NCI-H446 (cell line): ENCODE measurements at places on chromosomes 16 and 17.

DNA sequence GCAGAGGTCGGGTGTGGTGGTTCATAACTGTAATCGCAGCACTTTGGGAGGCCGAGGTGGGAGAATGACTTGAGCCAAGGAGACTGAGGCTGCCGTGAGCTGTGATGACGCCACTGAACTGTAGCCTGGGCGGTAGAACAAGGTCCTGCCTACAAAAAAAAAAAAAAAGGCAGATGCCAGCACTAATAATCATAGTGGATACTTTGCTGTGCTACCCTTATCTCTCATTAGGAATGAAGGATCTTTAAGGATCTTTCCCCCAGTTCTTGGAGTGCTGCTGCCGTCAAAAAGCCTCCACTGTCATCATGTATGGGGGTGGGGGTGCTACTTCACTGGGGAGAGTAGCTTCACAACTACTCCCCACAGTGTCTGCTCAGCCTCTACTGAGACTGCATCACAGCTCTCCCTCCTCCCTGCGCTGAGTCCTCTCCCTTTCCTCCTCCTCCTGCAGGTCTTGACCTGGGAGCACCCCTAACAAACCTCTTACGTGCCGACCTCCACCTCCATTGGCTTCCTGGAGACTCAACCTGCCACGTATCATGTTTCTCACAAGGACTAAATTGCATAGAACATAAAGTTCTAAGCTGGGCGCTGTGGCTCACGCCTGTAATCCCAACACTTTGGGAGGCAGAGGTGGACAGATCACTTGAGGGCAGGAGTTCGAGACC is 24.4 kb upstream of the ST6GALNAC1 start:
- no peak for DNase-seq

DNA sequence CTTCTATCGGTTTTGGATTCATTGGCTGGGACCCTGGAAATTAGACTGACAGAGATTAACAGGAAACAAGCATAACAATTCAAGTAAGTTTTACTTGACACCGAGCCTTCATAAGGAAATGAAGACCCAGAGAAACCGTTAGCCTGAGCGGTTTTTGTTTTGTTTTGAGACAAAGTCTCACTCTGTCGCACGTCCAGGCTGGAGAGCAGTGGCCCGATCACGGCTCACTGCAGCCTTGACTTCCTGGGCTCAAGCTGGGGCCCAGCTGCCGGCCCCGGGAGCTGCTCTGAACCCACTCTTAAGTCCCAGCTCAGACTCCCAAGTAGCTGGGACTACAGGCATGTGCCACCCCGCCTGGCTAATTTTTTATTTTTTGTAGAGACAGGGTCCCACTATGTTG is 321.3 kb downstream of the SEC14L1 start:
- no peak for DNase-seq

- no peak for DNase-seq
These were observed 98.2 kb upstream of the GNAO1 start for GRCh38 chr16:56093055-56093454.

GRCh38 chr16:47660540-47660939 is 199.4 kb downstream of the PHKB start:
- DNase-seq = no peak

DNA sequence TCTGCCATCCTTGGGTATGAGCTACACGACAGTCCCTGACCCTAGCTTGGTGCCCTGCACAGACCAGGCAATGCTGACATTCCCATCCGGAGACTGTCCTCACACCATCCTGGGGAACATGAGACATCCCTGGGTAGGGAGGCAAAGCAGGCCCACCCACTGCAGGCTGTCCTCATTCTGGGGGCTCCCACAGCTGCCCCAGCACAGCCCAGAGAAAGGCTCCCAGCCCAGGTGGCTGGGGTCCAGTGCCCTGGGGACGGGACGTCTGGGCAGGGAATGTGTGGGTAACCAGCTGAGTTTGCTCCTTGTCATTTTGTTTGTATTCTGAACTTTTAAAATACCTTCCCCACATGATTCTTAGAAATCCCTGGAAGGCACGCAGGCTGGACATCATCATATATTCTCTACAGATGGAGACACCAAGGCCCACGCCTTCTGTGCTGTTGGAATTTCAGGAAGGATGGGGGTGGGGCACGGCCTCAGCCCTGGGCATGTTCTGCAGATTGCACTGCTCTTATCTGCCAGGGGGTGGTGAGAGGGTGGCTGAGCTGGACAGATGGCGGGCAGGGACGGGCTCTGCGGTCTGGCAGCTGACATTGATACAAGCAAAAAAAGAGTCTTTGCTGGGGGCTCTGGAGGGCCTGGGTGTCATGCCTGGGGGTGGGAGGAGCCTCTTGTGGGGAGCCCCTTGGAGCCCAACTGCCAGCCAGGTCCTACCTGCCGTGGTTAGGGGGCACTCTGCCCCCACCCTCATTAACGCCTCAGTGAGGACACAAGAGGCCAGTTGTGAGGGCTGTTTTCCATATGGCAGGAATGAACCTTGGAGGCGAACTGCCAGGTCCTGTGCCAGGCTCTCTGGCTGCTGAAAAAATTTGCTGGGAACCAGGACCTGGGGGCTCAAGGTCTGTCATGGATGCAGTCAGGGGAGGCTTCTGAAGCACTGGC is 28.4 kb downstream of the LRRC75A start:
- peak; percentile 65 for DNase-seq

DNA sequence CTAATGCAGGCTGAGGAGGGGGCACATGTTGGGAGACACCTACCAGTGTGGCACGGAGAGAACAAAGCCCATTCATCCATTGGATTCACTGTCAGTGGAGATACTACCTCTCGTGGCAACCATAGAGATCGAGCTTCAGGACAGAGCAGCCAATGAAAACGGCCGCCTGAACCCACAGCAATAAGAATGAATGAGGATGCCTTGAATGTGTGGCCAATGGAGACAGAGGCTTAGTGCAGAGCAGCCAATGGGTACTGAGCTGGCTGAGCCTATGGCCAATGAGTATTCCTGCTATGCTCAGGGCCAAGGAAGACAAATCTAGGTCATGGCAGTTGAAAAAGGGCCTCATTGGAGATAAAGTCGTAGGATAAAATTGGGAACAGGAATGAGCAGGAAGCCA is 10.9 kb downstream of the ARHGEF15 start:
- DNase-seq = no peak

GRCh38 chr16:35678-36305 is 17.6 kb downstream of the POLR3K start:
- no peak for DNase-seq

GRCh38 chr17:4420692-4421131 is 13.0 kb upstream of the SPNS3 start:
- DNase-seq = peak; percentile 60

GRCh38 chr16:12321311-12321842 is 344.8 kb downstream of the SNX29 start:
- DNase-seq = no peak

GRCh38 chr16:28623172-28623711 is 13.4 kb upstream of the SULT1A1 start:
- no peak for DNase-seq

- DNase-seq = no peak
These were observed 186.1 kb downstream of the MSI2 start for GRCh38 chr17:57442401-57442823.

DNA sequence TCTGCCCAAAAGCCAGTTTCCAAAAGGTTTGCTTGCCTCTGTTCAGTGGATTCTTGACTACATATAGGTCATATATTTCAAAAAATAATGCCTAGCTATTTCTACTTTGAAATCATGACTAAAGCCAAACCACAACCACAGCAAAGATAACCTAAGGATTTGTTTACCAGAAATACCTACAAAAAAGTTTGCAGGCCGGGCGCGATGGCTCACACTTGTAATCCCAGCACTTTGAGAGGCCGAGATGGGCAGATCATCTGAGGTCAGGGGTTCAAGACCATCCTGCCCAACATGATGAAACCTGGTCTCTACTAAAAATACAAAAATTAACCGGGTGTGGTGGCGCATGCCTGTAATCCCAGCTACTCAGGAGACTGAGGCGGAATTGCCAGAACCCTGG is 15.2 kb downstream of the CARHSP1 start:
- no peak for DNase-seq

DNA sequence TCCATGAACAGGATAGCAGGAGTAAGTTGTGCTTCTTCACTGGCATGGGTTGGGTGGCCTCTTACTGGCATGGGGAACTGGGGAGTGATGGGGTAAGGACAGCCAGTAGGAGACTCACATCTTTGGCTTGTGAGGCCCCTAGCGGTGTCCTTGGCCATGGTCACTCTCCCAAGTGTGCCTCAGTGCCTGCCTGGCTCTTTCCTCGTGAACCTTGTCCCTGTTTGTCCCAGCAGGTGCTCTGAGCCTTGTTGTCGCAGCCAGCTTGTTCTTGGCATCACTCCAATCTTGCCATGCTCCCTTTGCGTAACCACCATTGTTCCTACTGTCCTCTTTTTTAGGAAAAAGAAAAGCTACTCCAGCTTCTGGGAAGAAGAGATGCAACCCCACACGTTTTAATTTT is 53.6 kb upstream of the SDK2 start:
- DNase-seq = no peak

GRCh38 chr16:4599545-4599944 is 15.1 kb downstream of the UBALD1 start:
- no peak for DNase-seq

DNA sequence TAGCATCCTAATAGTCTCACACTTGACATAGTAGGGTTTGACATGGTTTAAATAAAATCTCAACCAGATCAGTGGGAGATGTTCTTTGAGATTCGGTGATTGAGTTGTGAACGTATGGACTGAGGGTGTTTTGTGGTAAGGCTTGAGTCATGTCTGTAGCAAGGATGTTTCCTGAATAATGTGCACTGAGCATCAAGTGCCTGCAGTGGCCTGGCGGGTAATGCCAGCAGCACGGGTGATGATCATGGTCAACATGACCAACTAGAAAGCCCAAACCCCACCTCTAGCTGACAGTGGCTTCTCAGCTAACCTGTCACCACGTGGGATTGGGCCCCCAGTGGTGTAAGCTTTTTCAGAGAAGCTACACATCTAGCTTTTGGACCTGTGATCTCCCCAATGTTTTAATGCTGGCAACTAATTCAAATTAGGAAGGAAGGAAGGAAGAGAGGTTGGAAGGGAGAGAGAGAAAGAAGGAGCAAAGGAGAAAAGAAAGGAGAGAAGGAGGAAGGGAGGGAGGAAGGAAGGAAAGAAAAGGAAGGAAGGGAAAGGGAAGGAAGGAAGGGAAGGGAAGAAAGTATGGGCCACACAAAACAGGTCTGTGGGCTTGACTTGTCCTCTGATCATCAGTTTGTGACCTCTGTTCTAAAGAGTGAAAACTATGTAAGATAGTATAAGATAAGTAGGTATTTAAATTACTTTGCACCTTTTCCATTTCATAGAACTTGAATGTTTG is 55.4 kb downstream of the WWOX start:
- no peak for DNase-seq

- DNase-seq = no peak
These were observed 28.8 kb upstream of the ST6GALNAC1 start for GRCh38 chr17:76672270-76672851.

GRCh38 chr17:62929320-62929719 is 36.7 kb upstream of the TANC2 start:
- DNase-seq = no peak

DNA sequence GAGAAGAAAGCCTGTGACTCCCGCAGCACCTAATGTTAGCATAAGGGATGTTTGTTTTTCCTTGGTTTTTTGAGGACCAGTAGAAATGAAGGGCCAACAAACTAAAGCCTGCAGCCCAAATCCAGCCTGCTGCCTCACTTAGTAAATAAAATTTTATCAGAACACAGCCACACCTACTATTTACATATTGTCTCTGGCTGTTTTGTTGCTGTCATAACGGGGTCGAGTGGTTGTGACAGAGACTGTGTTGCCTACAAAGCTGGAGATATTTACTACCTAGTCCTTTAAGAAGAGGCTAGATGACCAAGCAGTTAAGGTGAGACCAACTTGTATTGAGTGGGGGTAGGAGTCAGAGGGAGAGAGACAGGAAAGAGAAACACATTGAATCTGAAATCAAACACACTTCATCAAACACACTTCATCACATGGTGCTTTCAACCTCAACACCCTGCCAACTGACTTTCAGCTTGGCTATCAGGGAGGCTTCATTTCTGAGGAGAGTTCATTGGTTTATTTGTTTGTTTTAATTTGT is 546.3 kb upstream of the CDH11 start:
- no peak for DNase-seq

- no peak for DNase-seq
These were observed 2.1 kb upstream of the C17orf107 start for GRCh38 chr17:4897198-4897687.

- no peak for DNase-seq
These were observed 62.0 kb upstream of the ZNF750 start for GRCh38 chr17:82901856-82902255.

- DNase-seq = peak; percentile 73
These were observed 13.7 kb upstream of the GUCY2D start for GRCh38 chr17:7988750-7989178.

- DNase-seq = no peak
These were observed 105.4 kb downstream of the TRIM37 start for GRCh38 chr17:59001158-59001814.

- no peak for DNase-seq
These were observed 58.6 kb upstream of the ZFHX3 start for GRCh38 chr16:73106329-73107034.

DNA sequence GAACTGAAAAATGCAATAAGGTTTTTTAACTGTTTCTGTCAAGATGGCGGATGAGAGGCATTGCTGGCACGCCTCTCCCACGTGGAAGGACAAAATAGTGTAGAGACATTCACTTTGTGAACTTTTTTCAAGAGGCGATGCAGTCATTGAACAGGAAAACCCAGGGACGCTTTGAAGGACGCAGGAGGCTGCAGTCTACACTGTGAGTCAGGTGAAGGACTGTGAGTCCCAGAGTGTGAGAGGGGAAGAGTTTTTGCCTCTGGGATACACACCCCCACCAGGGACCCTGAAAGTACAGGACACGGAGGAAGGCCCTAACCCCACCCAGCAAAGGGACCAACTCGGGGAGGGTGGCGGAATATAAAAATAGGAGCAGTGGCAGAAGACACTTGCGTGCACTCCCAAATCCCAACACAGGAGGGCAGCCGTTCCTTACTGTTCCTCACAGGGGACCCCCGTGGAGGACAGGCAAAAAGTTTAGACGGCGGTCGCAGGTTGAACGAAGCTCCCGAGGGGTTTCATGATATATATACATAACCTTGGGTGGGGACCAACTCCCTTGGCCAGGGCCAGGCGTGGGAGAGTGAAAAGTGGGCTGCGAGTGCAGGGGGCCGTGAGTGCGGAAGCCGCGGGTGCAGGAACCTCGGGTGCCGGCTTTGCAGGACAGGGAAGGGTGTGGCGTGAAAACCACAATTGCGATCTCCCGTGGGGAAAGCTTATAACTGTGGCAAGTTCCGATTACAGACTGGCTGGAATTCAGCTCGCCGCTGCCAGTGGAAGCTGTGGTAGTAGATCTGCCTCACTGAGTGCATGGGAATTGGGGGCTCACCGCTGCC is 82.0 kb upstream of the ALOX12 start:
- DNase-seq = peak; percentile 24
